Small intestine (tissue), 16 donors: ENCODE measurements at places on chromosomes 6 and 20.

- no peak for DNase-seq
These were observed 985 bp downstream of the ZBP1 start for GRCh38 chr20:57619051-57619831.

DNA sequence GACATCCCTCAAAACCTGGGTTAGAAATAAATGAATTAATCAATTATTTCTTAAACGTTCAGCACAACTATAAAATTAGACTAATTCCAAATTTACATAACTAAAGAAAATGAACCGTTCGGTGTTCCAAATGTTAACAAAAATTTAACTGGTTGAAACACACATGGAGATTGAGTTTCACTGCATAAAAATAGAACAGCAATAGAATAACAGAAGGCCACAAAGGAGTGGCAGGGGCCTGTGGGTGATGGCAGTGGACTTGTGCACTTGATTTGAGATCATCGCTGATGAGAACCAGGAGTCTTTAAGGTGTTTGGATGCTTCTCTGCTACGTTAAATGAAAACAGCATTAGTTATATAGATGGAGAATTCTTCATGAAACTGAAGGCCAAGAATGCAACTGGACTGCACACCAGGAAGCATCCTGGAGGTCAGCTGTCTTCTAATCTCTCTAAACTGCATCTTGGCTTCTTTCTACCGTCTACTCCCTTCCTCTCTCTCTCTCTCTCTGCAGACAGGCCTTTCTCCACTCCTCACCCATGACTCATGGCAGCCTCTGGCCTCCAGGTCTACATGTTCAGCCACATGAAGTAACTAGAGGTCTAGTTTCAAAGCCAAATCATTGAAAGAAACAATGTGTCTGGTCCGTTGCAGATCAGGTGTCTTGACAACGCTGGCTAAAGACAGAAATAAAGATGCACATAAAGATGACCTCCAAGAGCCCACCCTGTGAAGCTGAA, 111.3 kb downstream of the SIM1 start:
- DNase-seq = no peak

DNA sequence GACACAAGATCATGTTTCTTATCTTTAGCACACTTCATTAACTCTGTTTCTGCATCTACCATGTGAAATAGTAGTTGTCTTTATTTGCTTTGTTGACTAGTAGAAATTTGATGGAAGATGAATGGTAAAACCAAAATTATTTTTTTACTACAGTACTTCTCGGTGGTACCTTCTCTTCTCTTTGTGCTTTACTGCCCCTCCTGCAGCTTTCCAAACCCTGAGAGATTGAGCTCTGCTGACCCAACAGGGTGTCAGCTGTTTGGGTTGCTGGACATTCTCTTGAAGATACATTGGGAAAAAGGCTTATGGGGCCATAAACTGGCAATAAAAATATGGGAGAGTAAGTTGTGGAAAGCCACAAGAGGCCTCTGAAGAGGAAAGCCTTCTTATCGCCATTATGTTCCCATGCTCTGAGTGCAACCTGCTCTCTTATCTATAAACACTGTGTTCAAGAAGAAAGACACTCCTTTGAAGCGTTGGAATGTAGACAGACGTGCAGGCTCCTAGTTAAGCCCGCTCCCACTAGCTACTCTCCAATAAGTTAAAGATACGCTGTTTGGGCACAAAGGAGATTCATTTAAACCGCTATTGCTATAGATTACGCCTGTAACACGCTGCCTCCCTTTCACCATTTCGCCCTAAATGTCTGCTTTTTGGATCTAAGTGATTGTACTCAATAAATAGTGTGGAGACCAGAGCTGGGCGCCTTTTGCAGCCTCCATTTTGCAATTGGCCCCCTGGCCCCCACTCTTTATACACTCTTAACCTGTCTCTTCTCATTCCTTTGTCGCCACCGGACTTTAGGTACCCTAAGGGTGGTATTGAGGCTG, 60.1 kb upstream of the PRSS16 start:
- peak; percentile 75 for DNase-seq

GRCh38 chr6:142118925-142119324, 13.8 kb upstream of the GJE1 start:
- DNase-seq = no peak

GRCh38 chr20:57210054-57210910, 56.2 kb downstream of the BMP7 start:
- peak; percentile 80 for DNase-seq
